MV-4-11 (cell line): ENCODE measurements at places on chromosomes 1 and 21.

DNA sequence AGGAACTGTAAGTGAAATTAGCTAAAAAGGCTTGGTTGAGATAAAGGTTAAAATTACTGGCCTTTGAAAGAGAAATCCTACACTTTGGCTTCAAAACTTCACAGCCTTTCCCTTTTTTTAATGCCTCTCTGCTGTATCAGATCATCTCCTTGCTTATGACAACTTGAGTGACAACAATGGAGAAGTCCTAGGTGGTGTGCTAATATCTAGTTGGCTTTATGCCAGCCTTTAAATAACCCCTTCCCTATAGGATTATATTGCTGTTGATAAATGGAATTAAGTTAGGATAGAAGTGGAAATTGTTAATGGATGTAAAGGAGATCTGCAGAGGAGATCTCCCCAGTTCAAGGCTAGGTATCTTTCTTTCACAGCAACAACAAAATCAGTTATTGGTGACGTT is 130.2 kb upstream of the ATP1B1 start:
- no peak for DNase-seq

DNA sequence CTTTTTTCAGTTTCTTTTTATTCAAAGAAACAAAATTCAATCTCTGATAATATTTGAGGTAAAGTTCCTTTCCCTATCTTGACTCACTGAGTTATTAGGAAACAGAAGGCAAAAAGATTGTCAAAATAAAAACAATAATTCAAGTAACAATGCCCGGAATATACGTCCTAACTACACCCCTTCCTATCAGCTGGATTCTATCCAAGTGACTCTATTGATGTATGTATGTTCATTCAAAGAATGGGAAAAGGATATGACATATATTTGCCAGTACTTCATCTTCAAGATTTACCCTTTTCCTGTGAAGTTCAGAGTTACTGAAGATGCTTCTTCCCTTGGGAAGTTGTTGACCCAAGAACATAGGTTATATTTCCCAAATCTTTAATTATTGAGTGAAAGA is 13.7 kb downstream of the SPRTN start:
- DNase-seq = no peak

GRCh38 chr1:54705153-54705552 is 10.5 kb upstream of the TTC4 start:
- no peak for DNase-seq

DNA sequence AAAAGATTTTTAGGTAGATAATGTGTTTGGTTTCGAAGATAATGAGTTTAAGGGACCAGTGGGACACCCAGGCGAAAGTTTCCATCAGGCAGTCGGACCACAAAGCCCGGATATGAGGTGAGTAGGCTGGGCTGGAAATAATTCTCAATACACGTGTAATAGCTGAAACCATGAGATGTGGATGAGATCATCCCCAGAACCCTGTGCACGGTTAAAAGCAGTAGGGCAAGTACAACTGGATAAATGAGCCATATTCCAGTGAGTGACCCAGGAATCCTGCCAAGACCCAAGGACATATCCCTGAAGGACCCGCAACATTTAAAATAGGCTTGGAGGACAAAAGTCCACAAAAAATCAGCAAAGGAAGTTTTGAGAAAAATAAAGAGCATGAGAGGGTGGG is 21.5 kb upstream of the NHLH2 start:
- no peak for DNase-seq

DNA sequence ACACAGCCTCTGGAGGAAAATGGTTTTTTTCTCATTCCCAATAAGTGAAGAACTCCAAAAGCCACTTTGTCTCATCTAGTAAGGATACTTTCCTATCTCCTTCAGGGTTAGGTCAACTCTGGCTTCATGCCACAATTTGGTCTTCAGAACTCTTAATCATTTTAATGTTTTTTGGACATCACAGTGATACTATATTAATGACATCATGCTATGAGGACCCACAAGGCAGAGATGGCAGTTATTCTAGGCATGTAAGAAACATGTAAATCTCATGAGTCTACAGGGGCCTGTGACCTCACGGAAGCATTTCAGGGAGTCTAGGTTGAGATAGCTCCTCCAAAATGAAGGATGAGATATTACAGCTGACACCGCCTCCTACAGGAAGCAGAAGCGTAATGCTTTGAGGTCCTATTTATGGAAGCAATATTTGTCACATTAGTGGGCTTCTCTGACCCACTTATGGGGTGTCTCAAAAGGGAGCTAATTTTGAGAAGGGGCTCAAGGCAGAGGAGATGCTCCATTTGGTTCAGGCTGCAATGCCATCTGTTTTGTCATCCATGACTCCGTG is 5.0 kb upstream of the GPR137B start:
- no peak for DNase-seq

- DNase-seq = peak; percentile 84
These were observed 754.0 kb upstream of the ADGRL4 start for GRCh38 chr1:79760531-79760930.

- no peak for DNase-seq
These were observed 14.5 kb upstream of the MAP3K7CL start for GRCh38 chr21:29115899-29116298.

DNA sequence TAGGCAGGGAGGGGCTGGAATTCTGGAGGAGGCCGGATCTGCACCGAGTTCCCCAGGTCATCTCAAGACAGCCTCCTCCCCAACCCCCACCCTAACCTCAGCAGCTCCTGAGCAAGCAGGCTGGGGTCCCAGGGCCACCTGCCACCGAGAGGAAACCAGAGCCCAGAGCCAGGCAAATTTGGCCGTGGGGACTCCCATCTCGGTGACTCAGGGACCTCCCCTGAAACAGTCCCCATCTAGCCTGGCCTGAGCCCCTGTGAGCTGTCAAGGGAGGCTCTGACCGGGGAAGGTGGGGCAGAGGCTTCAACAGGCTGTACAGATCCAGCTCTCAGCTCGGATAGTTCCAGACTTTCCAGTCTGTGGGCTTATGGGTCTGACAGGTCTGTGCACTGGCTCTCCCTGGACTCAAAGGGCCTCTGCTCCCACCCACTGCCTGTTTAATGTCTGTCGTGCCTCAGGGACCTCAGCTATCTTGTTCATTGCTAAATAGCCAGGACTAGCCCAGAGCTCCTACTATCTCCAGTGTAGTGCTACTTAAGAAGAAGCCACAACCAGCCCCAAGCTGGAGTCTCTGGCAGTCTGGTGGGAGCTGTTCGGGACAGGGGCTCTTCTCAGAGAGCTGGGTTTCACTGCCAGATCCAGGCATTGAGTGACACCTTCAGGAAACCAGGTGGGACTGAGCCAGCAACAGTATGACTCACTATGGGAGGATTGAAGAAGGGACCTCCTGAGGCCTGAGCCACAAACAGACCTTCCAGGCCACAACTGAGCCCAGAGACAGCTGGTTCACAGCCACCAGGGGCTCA is 25.6 kb downstream of the MATN1 start:
- no peak for DNase-seq

- peak; percentile 64 for DNase-seq
These were observed 8.0 kb upstream of the MYBPHL start for GRCh38 chr1:109314795-109315194.

- DNase-seq = peak; percentile 33
These were observed at the start of gene FCRLB for GRCh38 chr1:161720956-161721737. Gene FCRLB (plus strand): TSS chr1:161721544. CDS start chr1:161722673, 1,129 bp downstream.

DNA sequence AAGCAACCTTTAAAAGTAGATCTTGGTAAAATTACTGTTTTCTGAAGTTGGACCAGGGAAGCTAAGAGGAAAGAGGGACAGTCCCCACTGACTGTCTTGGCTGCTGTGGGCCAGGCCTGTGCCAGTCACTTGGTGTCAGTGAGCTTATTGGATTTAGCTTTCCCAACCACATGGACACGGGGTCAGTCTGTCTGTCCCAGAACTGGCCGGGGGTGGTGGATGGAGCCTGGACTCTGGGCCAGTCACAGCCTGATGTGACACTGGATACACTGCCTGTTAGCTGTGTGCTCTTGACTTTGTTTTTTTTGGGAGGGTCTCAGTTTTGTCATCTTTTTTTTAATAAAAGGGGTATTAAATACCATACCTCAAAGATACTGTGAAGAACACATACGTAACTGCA is 96.7 kb downstream of the GALNT2 start:
- no peak for DNase-seq

DNA sequence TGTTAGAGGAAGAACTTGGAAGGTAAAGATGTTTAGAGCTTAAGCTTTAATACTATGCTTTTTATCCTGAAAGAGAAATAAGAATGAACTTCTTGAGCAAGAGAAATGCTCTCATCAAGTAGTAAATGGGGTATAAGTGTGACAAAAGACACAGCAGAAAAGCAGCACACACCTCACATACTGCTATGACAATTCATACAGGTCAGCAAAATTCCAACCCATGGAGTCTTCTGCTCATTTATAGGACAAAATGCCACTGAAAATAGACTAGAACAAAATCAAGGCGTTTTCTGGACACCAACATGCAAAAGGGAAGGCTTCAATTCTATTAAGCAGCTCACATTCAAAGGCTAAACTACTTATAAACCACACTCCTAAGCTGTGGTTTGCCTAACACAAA is 61.2 kb downstream of the EYA3 start:
- no peak for DNase-seq

DNA sequence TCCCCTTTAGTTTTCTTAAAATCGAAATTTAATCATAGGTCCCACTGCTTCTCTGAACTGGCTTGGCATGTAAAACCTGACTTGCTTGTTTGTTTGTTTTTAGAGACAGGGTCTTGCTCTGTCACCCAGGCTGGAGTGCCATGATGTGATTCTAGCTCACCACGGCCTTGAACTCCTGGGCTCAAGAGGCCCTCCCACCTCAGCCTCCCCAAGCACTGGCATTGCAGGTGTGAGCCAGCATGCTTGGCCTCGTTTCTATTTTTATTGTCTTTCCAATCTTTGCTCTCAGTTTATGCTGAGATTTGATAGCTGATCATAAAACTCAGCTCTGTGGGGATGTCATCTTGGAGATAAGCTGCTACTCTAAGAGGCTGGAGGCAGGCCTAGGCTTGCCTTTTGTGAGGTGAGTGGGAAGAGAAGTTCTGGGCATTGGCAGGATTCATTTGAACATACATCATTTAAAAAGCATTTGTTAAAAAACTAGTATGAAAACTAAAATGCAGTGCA is 51.5 kb upstream of the GCLM start:
- no peak for DNase-seq

DNA sequence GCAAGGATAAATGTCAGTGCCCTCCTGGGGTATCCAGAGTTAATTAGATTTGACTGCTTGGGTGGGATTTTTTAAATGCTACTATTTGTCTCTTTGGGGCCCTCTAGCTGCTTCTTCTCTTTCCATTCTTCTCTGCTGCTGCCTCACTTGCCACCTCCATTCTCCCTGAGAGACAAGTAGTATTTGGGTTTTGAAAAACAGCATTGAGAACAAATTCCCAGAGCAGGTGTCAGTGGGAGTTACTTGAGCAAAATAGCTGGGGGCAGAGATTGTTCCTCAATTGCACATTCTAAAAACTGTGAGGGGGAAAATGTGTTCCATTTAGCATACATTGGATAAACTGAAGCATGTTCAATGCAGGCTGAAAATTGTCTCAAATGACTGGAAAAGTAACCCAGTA is 286.5 kb downstream of the CACNA1E start:
- no peak for DNase-seq

DNA sequence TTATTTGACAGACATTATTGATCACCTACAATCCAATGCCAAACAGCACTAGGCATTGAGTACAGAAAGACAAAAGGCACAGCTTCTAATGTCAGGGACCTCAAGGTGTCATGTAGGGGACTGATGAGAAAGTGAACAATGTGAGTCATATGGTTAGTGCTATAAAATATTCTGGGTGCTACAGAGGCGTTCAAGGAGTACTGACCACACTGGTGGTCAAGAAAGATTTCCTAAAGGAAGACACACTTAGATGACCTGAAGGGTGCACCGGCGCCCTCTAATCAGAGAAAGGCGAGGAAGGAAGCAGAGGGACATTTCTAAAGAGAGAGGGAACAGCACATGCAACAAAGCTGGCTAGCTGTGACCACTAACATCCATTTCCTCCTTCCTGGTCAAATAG is 64.9 kb upstream of the F3 start:
- DNase-seq = peak; percentile 35

GRCh38 chr1:235022981-235023710 is 105.5 kb downstream of the TOMM20 start:
- no peak for DNase-seq

- no peak for DNase-seq
These were observed 54.6 kb downstream of the F3 start for GRCh38 chr1:94486990-94487389.

- no peak for DNase-seq
These were observed 5.5 kb downstream of the RRP1 start for GRCh38 chr21:43794857-43795256.

DNA sequence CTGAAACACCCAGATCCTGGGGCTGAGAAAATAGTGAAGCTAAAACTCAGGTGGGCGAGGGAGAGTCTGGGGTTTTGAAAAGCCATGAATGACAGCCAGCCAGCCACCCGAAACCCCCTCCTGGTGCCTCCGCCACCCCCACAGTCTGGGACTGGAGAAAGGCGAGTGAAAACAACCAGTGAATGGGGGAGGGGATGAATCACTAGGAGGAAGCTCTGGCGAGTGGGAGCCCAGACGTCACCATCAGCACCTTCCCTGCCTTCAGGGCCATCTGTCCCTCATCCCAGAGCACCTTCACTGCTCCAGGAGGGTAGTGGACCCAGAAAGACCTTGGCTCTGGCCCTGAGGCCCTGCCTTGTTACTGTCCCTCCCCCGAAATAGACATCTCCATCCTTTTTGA is 9.2 kb downstream of the RORC start:
- DNase-seq = no peak

DNA sequence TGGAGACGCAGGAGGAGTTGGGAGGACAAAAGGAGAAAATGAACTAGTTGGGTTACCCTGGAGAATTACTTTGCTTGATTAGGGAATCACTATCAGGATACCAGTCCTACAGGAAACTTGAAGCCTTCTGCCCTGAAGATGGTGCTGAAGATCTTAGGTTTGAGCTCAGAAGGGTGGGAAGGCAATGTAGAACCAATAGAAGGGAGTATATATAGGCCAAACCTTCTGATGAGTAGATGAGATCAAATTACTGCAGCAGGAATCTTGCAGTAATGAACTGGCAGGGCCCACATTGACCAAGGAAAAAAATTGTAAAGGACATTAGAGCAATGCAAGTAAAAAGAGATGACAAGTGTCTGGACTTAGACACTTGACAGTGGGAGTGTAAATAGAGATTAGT is 116.3 kb upstream of the CACYBP start:
- DNase-seq = no peak

GRCh38 chr1:5634893-5635292 is 357.3 kb downstream of the NPHP4 start:
- no peak for DNase-seq

- DNase-seq = peak; percentile 95
These were observed at the start of gene RGS1 for GRCh38 chr1:192575499-192576189. Gene RGS1 (plus strand): TSS chr1:192575773. CDS start chr1:192575793, 20 bp downstream.
